ENCODE measurements at places on chromosomes 2 and 18. TPM values are rescaled to one million over a fixed set of nuclear protein-coding genes. Genes with fewer than 3 reads are reported as not detected.

The TUBA4B gene
- not detected for total RNA-seq

The C2orf69 gene
- total RNA-seq: 8.7 TPM

The OR6B2 gene
- total RNA-seq: not detected

The COQ10B gene
- 38.5 TPM for total RNA-seq

The REG3A gene
- total RNA-seq: not detected

The SKOR2 gene
- not detected for total RNA-seq

The UGT1A8 gene
- not detected for total RNA-seq

The ACMSD gene
- not detected for total RNA-seq

The LAMA1 gene
- 0.40 TPM for total RNA-seq

The ITGA4 gene
- total RNA-seq: 3.4 TPM

The SAG gene
- total RNA-seq: not detected

The CCNYL1 gene
- total RNA-seq: 12.0 TPM

The OTOF gene
- not detected for total RNA-seq

The RFX8 gene
- total RNA-seq: not detected

The REEP1 gene
- 21.7 TPM for total RNA-seq

The TNS1 gene
- 870 TPM for total RNA-seq

The MARCO gene
- 0.92 TPM for total RNA-seq

Measured in cardiac septum (tissue), 1 donor.